ENCODE measurements at places on chromosomes 3 and 15.

DNA sequence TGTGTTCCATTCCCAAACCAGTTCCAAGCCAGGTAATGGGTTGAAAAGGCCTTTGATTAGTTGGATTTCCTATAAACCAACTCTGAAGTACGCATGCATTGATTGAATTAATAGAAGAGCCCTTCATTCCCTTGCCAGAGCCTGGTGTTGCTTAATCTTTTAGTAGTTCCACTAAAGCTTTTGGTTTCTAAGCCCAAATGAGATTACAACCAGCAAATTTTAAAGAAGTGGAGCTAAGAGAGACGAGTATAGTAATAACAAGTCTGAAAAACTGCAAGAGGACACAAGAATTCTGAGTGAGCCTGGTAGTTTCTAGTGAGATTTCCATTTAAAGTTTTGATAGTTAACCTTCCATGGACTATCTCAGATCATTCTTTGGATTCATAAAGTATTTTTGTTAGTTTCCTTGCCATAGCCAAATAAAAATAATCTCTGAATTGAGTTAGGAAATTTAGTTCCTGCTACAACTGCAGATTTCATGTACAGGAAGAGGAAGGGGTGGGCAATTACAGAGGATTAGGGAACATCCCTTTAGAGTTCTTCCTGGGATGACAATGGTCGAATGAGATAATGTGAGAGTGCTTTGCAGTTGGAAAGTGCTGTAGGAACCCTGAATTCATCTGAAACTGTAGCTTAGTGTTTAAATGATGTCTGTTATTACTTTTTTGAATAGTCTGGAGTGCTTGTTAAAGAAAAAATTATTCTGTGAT, 136.8 kb downstream of the FNDC3B start:
- no peak for DNase-seq

DNA sequence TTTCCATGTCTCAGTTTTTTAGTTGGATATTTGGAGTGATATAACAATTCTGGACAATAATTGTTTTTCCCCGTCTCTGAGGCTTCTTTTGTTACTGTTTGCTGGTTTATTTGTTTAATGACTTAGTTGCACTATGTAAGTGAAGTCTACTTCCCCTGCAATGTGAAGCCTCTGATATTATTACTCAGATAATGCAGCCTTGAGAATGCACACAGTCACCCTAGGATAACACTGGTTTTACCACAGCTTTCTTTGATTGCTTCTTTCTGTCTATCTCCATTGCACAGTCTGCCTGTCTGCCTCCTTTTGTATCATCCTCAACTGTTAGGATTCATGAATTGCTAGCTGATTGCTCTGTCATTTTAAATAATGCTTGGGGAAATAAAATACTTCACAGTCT, 208.7 kb upstream of the ROBO1 start:
- no peak for DNase-seq

DNA sequence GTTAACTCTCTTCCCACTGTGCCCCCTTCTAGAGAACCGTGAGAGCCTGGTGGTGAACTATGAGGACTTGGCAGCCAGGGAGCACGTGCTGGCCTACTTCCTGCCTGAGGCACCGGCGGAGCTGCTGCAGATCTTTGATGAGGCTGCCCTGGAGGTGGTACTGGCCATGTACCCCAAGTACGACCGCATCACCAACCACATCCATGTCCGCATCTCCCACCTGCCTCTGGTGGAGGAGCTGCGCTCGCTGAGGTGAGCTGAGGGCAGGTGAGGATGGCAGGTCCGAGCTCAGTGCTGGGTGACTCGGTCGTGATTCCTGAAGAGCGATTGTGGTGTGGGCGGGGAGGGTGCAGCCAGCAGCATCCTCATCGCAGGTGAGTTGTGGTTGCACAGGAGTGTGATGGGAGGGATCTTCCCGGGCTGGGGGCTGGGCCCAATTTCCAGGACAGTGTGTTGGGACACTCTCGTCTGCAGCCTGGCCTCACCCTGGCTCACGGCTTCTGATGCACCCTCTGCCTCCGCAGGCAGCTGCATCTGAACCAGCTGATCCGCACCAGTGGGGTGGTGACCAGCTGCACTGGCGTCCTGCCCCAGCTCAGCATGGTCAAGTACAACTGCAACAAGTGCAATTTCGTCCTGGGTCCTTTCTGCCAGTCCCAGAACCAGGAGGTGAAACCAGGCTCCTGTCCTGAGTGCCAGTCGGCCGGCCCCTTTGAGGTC, 8.0 kb downstream of the MCM2 start:
- DNase-seq, result no peak

- no peak for DNase-seq
Observed at GRCh38 chr3:188164248-188164687, 10.3 kb downstream of the LPP start.

DNA sequence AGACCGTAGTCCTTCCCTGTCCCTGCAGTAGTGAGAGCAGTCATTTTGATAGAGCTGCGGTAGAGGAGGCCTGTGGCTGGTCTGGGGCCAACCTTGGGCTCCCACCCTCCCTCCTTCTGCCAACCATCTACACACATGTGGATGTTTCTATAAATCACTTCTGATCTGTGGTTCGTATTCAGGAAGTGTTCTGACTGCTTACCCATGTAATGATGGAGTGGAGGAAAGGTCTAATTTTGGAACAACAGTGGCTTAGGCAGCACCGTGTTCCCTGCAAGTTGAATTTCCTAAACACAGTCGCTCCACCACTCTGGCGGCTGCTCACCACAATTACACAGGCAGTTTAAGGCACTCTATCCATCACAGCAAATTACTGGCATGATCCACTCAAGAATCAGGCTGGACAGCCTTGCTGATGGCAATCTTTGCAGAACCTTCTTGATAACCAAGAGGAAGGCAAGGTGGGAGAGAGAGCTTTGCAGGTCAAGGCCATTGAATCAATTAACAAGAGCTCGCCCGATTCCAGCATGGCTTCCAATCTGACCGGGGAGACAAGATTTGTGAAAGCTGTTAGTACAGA, 104.7 kb upstream of the VEPH1 start:
- DNase-seq, result no peak

GRCh38 chr3:3603351-3603750, 195.9 kb upstream of the LRRN1 start:
- DNase-seq, result no peak

DNA sequence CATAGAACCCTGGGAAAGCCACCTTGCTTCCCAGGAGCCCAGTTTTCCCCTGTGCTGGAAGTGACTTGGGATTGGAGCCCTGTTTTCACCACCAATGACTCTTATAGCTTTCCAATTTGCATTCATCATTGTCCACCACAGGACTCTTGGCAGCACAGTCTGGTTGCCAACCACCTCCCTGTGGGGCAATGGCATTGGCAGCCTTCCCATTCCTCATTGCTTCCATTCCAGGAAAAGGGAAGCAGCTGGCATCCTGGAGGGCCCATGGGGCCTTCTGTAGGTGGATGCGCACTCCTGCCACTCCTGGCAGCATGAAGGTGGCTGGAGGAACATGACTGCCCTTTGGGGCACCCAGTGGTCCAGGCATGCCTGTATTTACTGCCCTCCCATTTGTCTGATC, 57.7 kb downstream of the FEM1B start:
- DNase-seq, result peak; percentile 66

DNA sequence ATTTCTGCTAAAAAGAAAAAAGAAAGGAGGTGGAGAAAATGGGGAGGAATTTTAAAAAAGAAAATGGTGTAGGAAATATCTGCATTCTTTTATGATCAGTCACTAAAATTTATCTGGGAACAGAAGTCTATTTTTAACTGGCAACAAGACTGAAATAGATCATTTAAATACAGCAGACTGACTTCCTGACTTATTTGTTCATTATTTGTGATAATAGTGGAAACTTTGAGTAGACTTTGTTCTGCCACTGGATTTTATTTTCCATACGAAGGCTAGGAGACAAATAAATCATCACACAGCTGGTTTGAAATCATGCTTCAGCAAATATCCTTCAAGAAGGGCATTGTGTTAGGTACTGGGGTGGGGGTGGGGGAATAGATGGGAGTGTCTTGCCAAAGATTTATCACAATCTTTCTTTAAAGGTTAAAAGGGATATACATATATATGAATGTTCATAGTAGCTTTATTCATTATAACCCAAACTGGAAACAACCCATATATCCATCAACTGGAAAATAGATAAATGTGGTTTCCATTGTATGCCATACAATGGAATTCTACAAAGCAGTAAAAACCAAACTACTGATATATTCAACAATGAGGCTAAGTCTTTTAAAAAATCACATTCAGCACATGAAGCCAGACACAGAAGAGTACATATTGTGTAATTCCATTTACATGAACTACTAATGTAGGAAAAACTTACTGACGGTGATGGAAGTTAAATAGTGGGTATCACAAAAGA, 4.7 kb upstream of the CLASP2 start:
- DNase-seq, result no peak

DNA sequence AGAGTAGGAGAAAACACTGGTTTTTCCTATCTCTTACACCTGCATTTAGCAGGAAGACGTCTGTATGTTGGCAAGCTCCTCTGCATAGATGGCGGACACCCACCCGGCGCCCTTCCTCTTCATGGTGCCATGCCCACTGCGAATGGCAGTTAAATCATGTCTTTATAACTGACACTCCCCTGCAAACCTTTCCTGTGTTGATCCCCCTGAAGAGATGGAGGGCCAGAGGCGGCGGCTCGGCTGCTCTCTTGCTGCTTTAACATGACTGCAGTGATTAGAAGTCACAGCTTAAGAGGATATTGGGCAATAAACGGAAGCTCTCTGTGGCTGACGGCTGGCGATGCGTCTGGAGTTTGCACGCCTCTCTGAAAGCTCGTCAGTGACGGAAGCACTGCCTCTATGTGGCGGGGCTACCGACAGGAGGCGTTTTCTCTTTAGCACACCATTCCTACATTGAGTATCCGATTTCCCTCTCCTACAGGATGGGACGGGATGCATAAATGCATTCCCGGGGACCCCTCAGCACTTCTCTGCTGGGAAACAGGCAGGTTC, 25.5 kb upstream of the SNRPA1 start:
- no peak for DNase-seq

GRCh38 chr3:184823990-184824389, 12.0 kb downstream of the VPS8 start:
- no peak for DNase-seq

DNA sequence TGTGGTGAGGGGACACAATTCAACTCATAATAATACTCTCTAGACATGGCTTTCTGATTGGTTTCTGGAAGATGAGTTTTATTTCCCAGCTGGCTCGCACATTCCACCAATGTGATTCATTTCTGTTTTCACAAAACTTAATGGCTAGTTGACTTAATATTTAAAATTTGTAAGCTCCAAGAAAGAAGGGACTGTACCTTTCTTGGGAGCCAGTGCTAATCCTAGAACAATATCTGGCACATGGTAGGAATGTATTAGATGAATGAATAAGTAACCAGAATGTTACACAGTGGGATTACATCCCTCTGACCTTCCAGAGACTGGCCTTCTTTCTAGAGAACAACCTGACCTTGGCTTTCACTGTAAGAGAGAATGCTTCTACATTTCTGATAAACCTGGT, 262.8 kb downstream of the RORA start:
- no peak for DNase-seq

GRCh38 chr3:157128771-157129681, 30.9 kb downstream of the CCNL1 start:
- no peak for DNase-seq

DNA sequence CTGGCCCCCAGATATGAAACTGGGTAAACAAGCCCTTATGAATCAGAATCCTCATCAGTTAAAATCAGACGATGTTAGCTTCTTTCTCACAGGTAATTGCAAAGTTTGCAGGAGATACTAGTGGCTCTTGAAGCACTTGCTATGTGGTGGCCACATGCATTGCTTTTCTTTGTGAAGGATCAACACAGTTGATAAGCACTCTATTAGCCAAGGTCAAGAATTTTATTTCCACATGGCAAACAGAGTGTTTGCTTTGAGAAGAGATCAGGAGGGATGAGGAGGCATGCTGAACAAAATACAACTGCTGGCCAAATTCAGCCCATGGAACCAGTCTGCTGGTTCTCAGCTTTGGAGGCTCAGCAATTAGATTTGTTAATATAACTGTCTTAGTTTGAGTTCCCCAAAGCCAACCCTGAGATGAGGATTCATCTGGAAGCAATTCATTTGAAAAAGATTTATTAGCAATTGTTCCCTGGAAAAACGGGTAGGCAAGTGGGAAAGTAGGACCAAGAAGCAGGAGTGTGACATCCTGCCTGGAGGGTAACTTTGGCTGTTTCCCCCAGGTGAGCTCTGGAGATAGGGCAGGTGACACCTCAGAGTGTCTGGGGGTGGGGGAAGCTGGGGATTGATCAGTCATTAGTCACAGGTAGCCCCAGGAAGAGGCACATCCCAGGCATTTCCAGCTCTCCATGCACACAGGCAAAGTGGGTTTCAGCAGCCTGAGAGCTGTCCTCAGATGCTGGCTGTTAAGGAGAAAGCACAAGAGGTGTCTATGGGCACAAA, 180.3 kb downstream of the ABHD5 start:
- no peak for DNase-seq

GRCh38 chr3:180059356-180059755, 22.6 kb upstream of the PEX5L start:
- no peak for DNase-seq

DNA sequence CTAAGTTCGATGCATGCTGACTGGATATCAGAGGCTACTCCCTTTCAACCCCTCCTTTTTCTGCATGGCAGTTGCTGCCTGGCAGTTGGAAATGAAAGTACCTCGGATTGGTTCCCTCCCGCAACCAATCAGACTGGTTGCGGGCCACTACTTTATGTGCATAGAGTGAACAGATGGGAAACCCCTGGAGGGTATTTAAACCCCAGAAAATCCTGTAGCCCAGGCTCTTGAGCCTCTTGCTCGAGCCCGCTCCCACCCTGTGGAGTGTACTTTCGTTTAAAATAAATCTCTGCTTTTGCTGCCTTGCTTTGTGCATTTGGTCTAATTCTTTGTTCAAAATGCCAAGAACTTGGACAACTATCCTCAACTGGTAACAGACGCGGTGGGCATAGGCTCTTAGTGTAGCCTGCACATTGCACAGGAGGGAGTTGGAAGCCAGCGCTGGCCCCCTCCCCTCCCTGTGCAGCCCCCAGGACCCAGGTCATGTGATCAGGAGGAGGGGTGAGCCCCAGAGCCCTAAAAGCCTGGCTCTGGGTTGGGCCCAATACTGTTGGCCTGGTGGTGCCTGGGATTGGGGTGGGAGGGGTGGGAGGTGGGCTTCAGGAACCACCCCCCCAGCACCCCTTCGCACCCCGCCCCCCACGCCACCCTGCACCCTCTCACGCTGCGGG, 26.8 kb downstream of the RHCG start:
- peak; percentile 38 for DNase-seq

DNA sequence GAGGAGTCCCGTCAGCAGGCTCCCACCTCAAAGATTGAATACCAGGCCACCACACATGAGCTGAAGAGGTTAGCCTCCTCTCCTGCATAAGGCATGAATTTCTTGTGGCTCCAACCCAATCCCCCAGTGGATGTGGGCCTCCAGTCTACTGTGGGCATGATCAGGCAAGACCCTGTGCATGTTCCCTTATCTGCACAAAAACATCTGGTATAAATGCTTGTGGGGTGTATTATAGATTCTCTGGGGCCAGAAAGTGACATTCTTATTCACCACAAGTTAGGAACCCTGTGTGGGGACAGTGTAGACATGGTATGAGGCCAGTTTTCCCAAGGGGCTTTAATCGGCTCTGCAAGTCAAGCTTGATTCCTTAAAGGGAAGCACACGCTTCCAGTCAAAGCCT, 18.2 kb upstream of the UBP1 start:
- no peak for DNase-seq

- no peak for DNase-seq
Observed at GRCh38 chr15:51251556-51251955, 86.8 kb downstream of the CYP19A1 start.

- DNase-seq, result no peak
Observed at GRCh38 chr3:135135445-135135844, 340.4 kb downstream of the EPHB1 start.

GRCh38 chr3:65018801-65019200, 331.0 kb upstream of the ADAMTS9 start:
- DNase-seq, result no peak
